ENCODE measurements at places on chromosomes 16 and 17. TPM values are rescaled to one million over a fixed set of nuclear protein-coding genes. Genes with fewer than 3 reads are reported as not detected.
A peak's percentile ranks its signal among the peaks of the same experiment; 100 is the strongest.

DNA sequence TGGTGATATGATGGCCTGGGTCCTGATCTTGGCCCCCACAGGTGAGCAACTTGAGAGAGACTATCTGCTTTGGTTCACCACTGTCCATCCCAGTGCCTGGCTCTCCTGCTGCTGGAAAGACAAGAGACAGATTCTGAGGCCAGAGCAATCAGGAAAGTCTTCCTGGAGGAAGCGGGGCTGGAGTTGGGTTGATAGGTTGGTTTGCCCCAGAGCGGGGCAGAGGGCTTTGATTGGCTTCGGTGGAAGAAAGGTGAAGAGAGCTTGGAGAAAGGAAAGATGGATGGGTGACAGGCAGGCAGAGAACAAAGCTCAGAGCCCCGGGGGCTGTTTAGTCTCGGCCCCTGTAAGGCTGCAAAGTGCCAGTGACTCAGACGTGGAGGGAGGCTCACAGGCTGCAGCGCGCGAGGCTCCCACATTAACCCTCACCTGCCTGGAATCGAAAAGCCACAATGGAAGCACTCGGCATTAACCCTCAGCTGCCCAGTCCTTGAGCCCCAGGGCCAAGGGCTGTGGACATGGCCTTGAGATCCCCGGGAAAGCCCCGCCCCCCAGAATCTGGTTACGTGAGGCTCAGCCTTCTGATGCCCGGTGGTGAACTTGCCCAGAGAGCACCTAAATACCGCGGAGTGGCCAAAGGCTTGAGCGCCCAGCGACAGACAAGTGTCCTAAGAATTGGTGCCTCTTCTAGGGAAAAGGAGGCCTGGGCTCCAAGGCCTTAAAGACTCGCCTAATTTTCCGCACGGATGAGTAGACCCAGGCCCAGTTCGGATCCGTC, 996 bp upstream of the CPNE2 start:
- H3K36me3 ChIP-seq = no peaks in the 10 kb centered on the region
- H3K4me1 ChIP-seq = no peaks in the 10 kb centered on the region
- DNase-seq = peak; percentile 64

DNA sequence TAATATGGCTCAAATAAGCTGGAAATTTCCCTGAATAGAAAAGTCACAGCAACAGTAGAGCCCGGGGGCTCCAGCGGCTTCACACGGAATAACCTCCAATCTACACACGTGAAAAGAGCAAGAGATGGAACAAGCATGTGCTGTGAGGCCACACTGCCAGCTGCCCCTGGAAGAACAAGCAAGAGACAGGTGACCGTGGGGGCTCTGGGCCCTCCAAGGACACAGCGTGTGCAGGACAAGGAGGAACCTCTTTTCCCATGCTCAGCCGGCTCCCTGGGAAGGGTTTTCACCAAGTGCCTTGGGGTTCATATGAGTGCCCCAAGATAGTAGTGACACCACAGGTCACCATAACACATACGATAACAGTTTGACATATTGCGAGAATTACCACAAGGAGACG, 110.2 kb upstream of the ZNF750 start:
- no peak overlapping the region for H3K27ac ChIP-seq
- peaks cover 39% of the 10 kb centered on the region for H3K36me3 ChIP-seq
- no peaks in the 10 kb centered on the region for H3K27me3 ChIP-seq
- H3K4me3 ChIP-seq = no peak overlapping the region
- no peaks in the 10 kb centered on the region for H3K4me1 ChIP-seq

- H3K4me1 ChIP-seq = peaks cover 5% of the 10 kb centered on the region
- H3K36me3 ChIP-seq = no peaks in the 10 kb centered on the region
- no peak for DNase-seq
- H3K27ac ChIP-seq = no peak overlapping the region
- no peaks in the 10 kb centered on the region for H3K27me3 ChIP-seq
- H3K4me3 ChIP-seq = no peak overlapping the region
Measured at GRCh38 chr16:79950932-79951719, 350.6 kb upstream of the MAF start.

DNA sequence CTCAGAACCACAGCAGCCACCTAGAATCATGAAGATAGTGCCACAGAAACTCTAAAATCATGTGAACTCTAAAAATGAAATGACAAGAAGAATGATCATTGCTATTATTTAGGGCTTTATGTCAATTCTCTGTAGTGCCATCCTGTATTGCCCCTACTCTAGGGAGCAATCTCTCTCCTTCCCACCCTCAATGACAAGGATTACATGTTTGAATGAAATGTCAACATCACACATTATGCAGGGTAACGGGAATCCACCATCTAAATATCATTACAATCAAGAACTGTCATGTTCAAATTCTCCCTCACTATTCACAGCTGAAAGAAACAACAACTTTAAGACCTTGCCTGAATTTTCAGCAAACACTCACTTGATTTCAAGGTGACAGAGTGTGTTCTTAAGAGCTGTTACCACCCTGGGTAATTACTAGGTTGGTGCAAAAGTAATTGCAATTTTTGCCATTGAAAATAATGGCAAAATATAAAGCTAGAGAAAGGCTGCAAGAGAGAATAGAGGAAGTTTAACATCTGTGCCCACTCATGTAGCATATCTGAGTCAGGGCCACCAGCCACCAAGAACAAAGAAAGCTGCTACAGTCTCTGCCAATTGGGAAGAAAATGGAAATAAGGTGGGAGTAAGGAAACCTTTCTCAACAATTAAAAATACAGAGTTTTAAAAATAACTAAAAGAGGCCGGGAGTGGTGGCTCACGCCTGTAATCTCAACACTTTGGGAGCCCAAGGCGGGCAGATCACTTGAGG, 112.8 kb upstream of the PSMD7 start:
- no peak overlapping the region for H3K4me3 ChIP-seq
- no peak for DNase-seq
- no peaks in the 10 kb centered on the region for H3K4me1 ChIP-seq
- no peak overlapping the region for H3K27ac ChIP-seq

GRCh38 chr17:48037036-48037837, at the start of gene COPZ2:
Gene COPZ2, minus strand, starts transcription at chr17:48037797. Its CDS starts 20 bp downstream, at chr17:48037777.
- H3K4me3 ChIP-seq = peak within 1 kb of the TSS; percentile 63
- no peaks in the 10 kb centered on the region for H3K4me1 ChIP-seq
- H3K36me3 ChIP-seq = no peaks in the 10 kb centered on the region
- H3K27ac ChIP-seq = no peak within 1 kb of the TSS

- peaks cover 5% of the 10 kb centered on the region for H3K4me1 ChIP-seq
- peaks cover 50% of the 10 kb centered on the region for H3K27me3 ChIP-seq
- peaks cover 6% of the 10 kb centered on the region for H3K36me3 ChIP-seq
- peak; percentile 58 for DNase-seq
- H3K4me3 ChIP-seq = no peak overlapping the region
- no peak overlapping the region for H3K27ac ChIP-seq
Measured at GRCh38 chr17:36705874-36706731, 104.7 kb downstream of the MRM1 start.

C1QTNF1 gene
- 3.3 TPM for total RNA-seq

CES3 gene
- 0.52 TPM for total RNA-seq

TPSD1 gene
- total RNA-seq = not detected

CIBAR2 gene
- total RNA-seq = not detected

SCGB1C2 gene
- not detected for total RNA-seq

SMURF2 gene
- total RNA-seq = 49.2 TPM
